ENCODE measurements at places on chromosomes 4 and X.

GRCh38 chr4:44772340-44772739, 46.0 kb upstream of the GNPDA2 start:
- DNase-seq: no peak

GRCh38 chrX:38515291-38515690, 46.1 kb upstream of the TSPAN7 start:
- no peak for DNase-seq

DNA sequence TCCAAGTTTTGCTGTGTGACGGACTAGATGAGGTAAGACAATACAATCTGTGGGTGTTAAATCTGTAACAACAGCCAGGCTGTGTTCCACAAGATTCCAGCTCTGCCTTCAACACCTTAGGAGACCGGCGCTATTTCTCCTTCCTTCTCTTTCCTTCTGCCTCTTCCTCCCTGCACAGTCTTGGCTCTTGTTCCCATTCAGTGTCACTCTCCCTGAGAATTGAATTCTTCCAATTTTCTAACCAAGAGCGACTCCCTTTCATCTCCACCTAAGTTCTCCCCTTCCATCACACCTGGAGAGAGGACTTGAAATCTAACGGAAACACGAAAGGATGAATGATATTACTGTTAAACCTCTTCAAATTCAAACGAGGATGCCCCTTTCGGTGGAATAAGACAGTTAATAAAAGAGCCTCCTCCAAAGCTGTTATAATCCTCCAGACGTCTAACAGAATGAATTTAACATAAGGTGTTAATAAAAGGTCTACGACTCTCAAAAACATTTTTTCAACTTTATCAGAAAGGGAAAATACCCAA, 2.7 kb downstream of the EPHA5 start:
- no peak for DNase-seq

GRCh38 chr4:109879081-109879480, 31.2 kb downstream of the LRIT3 start:
- DNase-seq: no peak

DNA sequence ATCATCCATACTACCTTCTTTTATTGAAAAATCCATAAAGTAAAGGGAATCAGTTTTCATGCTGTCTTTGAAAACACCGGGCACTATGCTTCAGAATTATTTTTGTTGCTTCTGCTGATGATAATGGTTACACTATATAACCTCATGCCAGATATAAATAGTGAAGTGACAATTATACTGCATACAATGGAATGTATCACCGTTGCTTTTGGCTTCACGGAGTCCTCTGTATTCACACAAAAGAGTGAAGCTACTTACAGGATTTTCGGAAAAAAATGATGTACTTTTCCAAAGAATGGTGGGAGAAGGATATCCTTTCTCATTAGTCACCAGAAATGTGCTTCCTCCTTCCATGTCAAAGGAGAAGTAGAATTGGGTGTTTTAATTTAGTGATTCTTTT, 159.1 kb upstream of the PITX2 start:
- no peak for DNase-seq

DNA sequence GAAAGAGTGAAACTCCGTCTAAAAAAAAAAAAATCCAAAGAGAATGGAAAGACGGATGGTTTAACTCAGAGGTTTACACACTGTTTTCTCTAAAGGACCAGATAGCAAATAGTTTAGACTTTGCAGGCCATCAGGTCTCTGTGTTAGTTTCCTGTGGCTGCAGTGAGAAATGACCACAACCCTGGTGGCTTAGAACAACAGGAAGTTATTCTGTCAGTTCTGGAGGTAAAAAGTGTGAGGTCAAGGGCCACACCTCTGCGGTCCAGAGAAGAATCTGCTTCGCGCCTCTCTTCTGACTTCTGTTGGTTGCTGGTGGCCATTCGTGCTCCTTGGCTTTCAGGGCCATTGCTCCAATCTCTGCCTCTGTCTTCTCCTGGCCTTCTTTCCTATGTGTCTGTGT, 76.9 kb downstream of the TENM3 start:
- DNase-seq: no peak

GRCh38 chrX:136380010-136380769, 79.4 kb downstream of the ADGRG4 start:
- DNase-seq: no peak

DNA sequence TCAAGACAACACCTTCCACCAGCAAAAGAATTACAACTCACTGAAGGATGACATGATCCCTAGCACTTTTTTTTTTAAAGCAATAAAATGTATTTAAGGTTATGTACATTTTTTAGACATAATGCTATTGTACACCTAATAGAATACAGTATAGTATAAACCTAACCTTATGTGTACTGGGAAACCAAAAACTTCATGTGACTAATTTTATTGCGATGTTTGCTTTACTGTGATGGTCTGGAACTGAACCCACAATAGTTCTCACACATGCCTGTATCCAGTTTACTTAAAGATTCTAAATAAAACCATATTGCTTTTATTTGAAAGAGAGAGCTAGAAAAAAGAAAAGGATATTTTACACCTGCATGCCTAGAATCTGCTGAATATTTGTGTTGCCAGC, 4.4 kb upstream of the STS start:
- DNase-seq: no peak

DNA sequence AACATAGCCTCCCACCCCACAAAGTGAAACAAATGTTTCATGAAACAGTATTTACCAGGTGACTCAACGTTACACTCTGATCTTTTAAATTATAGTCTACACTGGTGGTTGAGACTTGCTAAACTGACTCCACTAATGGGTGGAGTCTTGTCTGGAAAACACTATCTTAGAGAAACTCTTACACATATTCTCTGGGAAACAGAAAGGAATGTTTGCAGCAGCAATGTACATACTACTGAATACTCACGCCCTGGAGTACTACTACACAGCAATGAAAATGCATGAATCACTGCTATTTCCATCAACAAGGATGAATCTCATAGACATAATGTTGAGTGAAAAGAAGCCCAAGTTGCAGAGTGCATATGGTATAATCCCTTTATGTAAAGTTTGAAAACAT, 208.5 kb upstream of the IGFBP7 start:
- DNase-seq: no peak

- DNase-seq: no peak
Observed at GRCh38 chr4:76589402-76589801, 154.4 kb downstream of the SHROOM3 start.

DNA sequence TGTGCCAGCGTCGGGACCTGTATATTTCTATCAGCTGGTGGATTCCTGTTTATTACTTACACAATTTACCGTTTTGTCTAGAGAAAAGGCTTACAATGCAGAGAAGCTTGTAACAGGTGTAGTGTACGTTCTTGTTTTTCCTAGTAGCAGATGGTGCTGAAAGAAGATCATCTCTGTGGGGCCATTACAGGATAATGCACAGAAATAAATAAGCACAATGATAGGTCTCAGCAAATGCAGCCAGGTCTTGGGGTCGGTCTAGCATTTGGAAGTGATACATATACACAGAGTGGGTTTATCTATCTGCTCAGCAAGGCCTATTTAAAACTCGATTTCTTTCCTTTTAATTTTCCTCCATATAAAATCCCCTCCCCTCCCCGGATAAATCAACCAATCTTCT, 180.9 kb upstream of the LCORL start:
- DNase-seq: no peak

- DNase-seq: no peak
Observed at GRCh38 chr4:17502756-17503155, 9.1 kb downstream of the QDPR start.

DNA sequence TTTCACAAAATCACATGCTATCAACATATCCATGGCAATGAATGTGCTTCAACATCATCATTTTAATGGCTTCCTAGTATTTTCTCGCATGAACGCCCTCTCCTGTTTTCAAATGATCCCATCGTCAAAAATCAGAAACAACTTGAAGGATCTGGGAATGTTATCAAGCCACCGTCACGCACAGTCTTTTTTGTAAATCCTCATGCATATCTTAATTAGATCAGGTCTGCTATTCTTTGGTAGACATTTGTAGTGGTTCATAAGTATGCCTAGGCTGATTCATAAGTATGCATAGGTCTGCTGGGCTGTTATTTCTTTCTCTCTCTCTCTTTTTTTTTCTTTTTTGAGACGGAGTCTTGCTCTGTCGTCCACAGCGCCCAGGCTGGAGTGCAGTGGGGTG, 101.6 kb downstream of the CLNK start:
- no peak for DNase-seq

DNA sequence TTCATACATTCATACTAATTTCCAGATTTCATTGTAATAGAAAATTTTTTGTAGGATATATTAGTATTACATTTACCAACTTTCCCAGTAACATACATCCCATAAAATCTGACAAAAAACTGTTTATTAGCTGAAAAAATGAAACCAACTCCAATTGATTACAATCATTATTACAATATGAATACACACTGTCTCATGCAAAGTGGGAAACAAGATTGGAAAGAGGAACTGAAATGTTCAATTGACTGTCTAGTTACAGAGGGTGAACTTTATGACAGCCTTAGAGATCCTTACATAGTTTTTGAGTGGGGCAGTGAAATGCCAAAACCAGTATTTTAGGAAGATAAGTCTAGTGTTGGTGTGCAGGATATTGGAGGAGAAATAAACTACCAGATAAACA, 2.3 kb upstream of the AMBN start:
- no peak for DNase-seq

DNA sequence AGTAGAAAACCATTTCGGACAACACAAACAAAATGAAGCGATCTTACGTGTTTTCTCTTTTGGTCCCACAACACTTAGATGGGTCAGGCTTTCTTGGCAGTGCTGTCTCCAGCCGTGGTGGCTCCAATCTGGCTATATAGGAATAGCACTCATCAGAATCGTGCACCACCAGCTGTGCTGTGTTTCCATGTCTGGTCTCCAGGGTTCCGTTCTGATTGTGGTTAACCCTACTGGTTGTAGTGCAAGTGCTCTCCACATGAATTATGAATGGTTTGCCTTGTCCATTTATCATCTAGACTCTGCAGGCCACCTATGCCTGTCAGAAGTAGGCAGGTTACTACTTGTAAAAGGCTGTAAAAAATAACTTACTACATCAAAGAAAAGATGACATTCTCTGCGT, 536.3 kb downstream of the IQCM start:
- no peak for DNase-seq

- no peak for DNase-seq
Observed at GRCh38 chrX:114583646-114584374, at the start of gene HTR2C. Gene HTR2C (plus strand): TSS chrX:114584086. CDS start chrX:114726937, 142,851 bp downstream.

DNA sequence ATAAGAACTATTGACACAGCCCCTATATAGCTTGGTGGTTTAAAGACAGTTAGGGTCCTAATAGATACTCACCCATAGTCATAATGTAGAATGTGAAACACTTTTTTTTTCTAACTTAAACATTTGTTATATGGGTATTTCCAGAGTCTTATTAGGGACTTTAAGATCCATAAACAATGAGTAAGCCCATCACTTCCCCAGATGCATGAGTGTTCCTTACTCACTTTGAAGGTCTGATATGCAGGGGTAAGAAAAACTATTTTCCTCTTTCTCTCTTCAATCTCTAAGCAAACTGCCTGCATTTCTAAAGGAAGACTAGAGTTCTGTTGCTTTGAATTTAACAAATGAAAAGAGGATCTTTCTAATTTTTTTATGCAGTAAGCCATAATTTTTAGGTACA, 443.6 kb upstream of the PITX2 start:
- no peak for DNase-seq

- no peak for DNase-seq
Observed at GRCh38 chr4:99411041-99411440, 24.1 kb downstream of the ADH7 start.

- DNase-seq: no peak
Observed at GRCh38 chr4:4859799-4860599, 534 bp downstream of the MSX1 start.

DNA sequence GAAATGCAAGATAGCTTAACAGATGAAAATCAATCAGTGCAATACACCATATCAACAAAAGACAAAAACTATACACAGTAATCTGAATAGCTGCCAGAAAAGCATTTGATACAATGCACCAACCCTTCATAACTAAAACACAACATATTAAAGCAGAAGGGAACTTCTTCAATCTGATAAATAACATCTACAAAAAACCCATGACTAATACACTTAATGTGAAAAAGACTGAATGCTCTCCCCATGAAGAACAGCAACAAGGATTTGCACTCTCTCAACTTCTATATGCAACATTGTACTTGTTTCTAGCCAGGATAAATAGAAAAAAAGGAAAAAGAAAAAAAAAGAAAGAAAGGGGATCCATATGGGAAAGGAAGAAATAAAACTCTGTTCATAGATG, 139.7 kb downstream of the RBM47 start:
- no peak for DNase-seq

DNA sequence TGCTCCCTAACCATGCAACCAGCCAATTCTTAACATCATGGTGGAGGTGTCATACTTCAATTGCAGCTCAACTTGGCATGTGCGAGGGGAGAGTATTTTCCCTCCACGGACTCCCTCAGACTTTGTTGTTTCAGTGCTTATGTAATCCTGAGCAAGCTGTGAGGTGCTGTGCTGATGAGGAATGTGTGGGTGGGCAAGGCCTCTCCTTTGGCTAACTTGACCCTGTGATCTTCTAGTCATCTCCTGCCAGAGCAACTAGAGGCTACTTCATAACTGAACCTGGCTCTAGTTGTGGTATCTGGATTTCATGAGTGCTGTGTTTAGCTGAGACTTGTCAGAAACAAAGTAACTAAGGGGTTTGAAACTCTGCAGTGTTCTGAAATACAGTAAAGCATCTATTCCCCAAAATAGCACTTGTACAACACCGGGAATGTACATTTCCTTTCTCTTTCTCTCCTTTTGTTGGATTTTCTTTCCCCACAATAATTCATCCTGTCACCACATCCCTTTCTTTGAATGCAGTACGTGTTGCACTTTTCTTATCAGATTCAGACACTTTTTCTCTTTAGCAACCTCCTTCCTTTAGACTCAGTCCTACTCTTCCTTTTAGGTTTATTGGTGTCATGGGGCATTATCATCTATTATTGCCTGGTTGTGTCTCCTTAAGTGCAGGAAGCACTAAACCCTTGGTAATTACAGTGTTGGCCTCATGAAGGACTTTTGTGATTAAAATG, 415.2 kb upstream of the NR3C2 start:
- no peak for DNase-seq

DNA sequence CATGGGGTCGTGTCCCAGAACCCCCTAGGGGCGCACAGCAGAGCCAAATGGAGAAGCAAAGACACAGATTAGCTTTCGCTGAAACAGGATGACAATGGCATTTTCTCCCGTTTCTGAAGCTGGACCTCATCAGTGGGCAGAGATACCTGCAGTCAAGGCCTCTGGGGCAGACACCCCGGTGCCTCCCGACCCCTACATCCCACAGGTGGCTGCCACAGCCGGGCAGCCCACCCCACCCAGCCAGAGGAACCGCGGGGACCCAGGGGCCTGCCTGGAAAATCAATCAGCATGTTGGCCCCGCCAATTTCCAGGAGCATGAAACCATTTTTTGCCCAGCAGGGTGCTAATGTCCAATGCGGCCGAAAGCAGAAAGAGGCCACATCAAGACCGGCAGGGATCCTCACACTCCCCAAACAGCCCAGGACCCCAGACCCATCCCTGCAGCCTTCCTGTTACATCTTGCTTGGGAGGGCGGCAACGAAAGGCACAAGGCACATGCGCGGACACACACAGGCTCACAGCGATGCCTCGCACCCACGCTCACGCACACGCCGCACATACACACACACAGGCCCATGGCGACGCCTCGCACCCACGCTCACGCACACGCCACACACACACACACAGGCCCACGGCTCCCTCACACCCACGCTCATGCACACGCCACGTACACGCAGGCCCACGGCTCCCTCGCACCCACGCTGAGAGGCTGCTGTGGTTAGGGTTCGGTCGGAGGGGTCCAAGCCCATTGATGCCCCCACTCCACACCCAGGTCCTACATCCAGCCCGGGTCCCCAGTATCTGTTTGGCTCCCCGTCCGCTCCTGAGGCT, 130.6 kb upstream of the NKX1-1 start:
- no peak for DNase-seq
